Memory B cell (primary cell): ENCODE measurements at places on chromosomes 2 and 18.

GRCh38 chr18:73948497-73948896, 199.1 kb downstream of the FBXO15 start:
- DNase-seq: no peak

DNA sequence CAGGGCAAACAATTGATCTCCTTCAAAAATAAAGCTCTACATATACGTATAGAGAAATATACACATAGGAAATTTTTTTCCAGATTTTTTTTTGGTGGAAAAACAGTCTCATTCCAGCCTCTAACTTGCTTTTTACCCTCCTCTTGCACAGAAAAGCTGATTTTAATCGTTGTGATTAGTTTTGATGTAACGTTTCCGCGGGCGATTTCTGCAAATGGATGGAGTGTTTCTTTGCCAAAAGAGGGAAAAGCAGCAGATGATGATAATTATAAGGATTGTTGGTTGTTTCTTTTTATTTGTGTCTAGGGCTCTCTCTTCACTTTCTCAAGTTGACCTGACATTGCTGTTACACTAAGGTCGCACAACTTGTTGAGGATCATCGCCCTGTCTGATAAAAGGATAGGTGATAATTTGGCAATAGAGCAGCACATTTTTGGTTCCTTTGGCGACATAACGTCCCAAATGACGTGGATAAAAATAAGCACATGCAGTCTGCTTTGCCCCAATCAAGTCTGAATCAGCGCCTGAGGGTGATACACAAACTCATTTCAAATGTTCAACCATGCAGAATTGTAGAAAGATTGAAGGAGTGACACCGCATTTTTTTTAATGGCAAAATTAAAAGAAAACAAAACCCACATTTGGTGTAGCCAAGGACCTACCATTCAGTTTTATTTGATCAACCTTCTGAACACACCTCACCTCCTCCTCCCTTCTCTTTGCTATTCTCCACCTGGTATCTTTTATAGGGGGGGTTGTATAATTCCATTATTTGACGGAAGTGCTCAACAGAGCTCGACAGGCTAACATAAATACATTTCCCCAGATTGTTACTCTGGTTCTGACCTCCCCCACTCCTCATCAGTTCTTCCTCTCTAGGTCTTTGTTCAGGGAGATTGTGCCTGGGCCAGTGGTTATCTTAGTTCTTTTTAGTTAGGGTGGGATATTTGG, 109.6 kb upstream of the KCTD1 start:
- no peak for DNase-seq

DNA sequence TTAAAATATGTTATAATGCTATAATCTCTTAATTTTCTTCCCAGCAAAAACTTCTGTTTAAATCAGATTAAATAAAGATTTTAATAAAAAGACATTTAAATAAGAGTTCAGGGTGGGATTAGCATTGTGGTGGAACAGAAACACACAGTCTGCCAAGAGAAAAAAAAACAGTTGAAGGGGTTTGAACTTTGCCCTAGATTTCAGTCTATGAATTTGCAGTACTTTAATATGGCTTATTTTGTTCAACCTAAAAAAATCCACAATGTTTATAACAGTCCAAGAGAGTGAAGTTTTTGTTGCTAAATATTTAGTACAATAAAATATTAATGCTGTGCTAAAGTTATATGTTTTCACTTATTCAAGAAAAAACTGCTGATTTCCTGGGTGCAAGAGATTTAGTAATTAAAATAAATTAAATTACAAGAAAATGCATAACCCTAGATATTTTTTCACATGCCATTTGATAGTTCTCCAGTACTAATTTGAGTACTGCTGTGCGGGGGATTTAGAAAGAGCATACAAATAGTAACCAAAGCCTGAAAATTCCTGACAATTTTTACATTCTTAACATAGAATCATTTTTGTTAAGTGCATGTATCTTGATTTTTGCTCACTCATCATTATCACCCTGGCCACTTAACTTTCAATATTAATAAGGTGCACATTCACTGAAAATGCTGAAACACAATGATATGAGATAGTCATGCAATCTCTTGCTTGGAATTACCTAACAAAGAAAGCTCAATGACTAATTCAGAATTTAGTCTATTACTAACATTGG, 52.6 kb downstream of the SLC40A1 start:
- DNase-seq: no peak

- DNase-seq: no peak
These were observed 28.4 kb downstream of the IMPA2 start for GRCh38 chr18:12009581-12010140.

GRCh38 chr18:58609536-58609993, 19.3 kb downstream of the ALPK2 start:
- no peak for DNase-seq

DNA sequence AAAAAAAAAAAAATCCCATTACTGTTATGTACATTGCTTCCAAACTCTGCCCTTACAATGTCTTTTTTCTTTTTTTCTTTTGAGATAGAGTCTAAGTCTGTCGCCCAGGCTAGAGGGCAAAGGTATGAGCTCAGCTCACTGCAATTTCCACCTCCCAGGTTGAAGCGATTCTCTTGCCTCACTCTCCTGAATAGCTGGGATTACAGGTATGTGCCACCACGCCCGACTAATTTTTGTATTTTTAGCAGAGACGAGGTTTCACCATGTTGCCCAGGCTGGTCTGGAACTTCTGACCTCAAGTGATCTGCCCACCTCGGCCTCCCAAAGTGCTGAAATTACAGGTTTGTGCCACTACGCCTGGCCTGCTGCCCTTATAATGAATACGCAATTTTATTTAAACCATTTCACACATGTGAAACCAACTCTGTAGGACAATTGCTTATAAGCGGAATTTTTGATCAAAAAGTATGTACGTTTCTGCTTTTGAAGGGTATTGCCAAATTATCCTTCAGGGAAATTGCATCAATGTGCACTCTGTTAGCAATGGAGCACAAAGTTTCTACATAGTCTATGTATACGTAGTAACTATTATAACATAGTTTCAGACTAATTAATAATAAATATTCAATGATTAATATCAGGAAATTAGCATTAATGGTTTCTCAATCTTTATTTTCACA, 55.7 kb upstream of the ACTR3 start:
- no peak for DNase-seq

DNA sequence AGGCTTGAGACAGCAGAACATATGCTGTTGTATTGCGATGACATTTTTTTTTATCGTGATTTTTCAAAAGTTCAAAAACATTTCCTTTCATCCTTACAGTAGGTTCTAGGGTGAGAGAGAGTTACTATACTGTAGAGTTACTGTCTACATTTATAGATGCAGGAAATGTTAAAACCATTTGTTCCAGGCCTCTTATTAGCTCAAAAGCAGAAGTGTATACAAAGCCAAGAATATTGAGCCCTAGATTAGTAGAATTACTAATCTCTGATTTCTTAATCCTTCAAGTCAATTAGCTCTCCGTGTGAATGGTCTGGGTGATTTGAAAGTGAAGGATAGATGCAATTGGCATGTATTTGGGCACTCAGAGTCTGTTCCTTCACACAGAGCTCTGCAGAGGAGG, 73.1 kb downstream of the MAPRE2 start:
- DNase-seq: no peak

DNA sequence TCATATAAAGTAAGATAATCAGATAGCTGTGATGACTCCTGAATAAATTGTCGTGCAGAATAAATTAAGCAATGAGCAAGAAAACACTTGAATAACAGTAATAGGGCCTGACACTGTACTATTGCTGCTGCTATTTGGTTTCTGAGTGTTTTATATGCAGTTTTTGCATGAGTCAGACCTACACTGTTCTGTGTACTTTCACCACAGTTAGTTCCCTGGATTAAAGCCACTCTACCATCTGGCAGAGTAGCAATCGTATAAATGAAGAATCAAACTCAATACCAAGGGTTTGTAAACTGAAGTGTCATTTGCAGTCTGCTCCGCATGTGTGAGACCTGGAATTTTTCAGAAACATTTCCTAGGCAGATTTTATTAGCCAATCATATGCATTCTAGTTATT, 398.6 kb upstream of the CDH7 start:
- DNase-seq: no peak

GRCh38 chr2:216344206-216344949, 27.9 kb downstream of the MARCHF4 start:
- no peak for DNase-seq

- DNase-seq: no peak
These were observed 2.7 kb downstream of the MAP4K3 start for GRCh38 chr2:39434233-39434897.

GRCh38 chr18:48347756-48348326, 61.3 kb downstream of the ZBTB7C start:
- DNase-seq: no peak

- no peak for DNase-seq
These were observed 69.9 kb upstream of the MMADHC start for GRCh38 chr2:149657401-149658040.

GRCh38 chr2:72173640-72174321, 26.1 kb upstream of the CYP26B1 start:
- DNase-seq: no peak

DNA sequence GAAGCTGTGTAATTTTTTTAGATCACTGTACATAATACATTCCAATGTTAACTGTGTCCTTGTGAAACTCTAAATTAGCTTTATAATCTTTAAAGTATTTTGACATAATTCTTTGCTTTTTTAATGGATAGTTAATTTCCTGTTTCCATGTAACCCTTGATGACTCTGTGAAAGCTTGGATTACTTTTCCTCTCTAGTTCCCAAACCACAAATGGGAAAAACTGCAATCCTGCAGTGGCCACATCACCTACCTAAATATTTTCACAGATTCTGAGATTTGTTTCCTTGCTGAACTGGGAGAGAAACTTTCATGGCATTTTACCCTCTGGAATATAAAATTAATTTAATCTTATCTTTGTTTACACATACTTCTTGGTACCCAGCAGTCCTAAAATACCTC, 161.6 kb upstream of the CCDC68 start:
- no peak for DNase-seq

GRCh38 chr2:10659898-10660568, 29.7 kb downstream of the NOL10 start:
- DNase-seq: no peak

DNA sequence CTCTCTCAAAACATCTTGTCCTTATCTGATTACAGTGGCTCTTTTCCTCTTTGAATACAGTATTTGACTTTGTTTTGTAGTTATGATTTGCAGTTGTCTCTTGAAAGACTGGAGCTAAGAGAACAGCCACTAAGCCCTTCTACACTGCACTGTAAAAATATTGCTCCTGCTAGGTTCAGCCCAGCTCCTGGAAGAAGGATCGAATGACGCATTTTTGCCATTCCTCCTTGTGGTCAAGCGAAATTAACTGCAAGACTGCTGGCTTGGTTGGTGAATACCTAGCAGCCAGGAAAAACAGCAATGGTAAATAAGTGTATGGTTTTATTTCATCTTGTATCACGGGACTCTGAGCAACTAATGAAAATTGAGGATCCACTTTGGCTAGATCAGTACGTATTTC, 407.8 kb upstream of the CDH2 start:
- DNase-seq: no peak

DNA sequence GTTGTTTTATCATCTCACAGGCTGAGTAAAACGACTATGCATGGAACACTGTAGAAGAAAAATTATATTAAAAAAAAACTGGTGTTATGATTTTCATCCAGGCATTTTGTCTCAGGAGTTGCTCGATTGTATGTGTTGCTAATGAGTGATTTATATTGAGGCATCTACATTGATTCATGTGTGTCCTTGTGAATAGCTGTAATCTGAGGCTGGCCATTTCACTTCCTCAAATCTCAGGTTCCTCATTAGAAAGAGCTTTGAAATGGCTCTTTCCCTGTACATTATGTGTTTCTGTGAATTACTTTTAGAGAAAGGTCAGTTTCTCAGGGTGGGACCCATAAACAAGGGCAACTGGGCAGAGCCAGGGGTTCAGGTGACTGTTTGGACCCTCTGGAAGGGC, 2.3 kb downstream of the IL18R1 start:
- DNase-seq: no peak

DNA sequence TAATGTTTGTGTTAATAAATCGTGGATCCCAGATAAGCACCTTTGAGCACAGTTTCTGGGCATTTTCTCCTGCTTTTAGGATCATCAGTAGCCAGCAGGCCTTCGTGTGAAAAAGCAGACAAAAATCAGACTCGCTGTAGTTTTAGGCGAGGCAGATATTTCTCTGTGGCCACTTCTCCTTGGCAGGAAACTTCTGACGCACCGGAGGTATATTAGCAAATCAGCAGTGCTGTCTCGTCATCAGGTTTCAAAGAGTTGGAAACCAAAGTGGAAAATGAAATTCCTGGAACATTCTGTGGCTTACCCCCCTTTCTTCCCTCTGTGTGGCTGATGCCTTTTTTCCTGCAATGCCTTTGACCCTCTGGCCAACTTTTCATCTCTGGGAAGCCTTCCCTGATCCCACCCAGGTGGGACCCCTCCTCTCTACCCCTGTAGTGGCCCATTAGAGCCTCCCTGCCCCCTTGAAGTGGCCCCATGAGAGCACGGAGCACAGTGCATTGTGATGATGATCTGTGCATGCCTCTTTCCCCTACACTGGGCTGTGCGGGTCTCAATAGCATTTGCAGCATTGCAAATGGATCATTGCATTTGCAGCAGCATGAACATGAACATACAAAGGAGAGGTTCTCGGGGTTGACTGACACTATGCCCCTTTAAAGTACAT, 93.3 kb downstream of the RNF144A start:
- no peak for DNase-seq

DNA sequence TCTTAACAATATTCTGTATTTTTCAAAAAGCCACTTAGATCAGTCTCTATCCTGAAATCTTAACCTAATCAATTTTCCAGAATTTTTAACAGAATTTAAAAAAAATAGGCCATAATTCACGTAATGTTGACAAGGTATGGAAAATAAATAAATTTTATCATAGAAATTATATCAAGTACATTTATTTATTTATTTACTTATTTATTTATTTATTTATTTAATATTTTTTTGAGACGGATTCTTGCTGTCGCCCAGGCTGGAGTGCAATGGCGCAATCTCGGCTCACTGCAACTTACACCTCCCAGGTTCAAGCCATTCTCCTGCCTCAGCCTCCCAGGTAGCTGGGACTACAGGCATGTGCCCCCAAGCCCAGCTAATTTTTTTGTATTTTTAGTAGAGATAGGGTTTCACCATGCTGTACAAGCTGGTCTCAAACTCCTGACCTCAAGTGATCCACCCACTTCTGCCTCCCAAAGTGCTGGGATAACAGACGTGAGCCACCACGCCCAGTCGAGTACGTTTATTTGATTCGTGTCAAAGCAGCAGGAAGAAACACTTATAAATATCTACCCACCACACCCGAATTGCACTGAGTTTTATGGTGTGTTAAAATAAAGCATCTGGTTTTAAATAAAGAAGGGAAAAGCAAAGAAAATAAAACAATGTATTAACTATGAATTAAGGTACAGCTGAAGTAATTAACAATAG, 60.1 kb downstream of the DSC3 start:
- no peak for DNase-seq

GRCh38 chr2:2698182-2699120, 367.4 kb upstream of the MYT1L start:
- no peak for DNase-seq

GRCh38 chr2:65630643-65631042, 198.2 kb upstream of the SPRED2 start:
- DNase-seq: no peak

GRCh38 chr2:181076658-181077057, 96.3 kb downstream of the UBE2E3 start:
- no peak for DNase-seq
